Activated T-cell treated with anti-CD3 and anti-CD28 coated beads for 24 hours (primary cell): ENCODE measurements at places on chromosomes 12 and 14.

- no peak for DNase-seq
Observed at GRCh38 chr12:112599871-112600270, 181.1 kb downstream of the PTPN11 start.

DNA sequence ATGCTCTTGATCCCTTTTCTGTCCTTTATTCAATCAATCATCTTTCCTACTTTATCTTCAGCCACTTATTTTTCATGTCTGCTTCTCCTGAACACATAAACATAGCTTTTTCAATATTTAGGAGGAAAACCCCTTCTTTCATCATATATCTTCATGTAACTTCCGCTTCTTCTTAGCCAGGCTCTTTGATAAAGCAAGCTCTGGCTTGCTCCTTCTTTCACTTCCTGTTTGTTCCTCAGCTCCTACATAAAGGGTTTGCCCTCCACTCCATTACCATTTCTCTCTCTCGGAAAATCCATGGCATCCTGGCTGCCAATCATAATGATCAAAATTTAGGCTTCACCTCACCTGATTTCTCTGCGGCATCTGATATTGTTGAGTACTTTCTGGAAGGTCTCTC lies 33.7 kb upstream of the HELB start:
- DNase-seq = no peak

- peak; percentile 98 for DNase-seq
Observed at GRCh38 chr12:56724972-56725722, at the start of gene NACA. NACA (minus strand) TSS chr12:56725299; CDS start chr12:56724521, 778 bp downstream.

GRCh38 chr14:88791252-88791621 lies 1.5 kb downstream of the EML5 start:
- DNase-seq = no peak

DNA sequence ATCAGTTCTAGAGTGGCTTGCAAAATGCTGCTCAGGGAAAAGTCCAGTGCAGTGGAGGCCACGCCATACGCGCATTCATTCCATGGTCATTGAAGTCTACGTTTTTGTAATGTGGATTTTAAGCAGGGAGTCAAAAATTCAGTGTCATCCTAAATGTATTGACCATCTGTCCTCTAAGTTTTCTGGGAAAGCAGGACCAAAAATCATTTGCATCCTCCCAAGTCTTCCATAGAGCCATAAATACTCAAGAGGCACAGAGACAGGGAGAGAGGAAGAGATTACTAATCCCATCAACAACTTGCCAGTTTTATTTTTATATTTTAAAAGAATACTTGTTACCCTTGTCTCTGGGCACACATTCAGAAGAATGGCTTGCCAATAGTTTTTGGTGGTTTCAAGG lies 36.9 kb downstream of the RHOJ start:
- DNase-seq = no peak

DNA sequence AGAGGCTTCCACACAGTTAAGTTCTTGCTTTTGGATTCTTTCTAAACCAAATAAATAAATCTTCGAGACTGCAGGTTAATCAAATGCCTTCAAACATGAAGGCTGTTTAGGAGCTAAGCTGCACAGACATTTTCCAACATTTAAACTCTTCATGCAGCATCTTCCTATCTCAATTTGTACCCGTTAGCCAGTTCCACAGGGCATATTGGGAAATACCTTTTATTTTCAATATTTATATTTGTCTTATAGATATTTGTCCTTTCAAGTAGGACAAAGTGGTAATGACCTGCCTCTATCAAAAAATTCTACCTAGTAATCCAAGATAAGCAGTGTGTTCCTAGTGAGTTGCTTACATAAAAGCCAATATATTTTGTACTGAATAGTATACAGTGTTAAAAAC lies 373.6 kb downstream of the DIO2 start:
- DNase-seq = no peak

DNA sequence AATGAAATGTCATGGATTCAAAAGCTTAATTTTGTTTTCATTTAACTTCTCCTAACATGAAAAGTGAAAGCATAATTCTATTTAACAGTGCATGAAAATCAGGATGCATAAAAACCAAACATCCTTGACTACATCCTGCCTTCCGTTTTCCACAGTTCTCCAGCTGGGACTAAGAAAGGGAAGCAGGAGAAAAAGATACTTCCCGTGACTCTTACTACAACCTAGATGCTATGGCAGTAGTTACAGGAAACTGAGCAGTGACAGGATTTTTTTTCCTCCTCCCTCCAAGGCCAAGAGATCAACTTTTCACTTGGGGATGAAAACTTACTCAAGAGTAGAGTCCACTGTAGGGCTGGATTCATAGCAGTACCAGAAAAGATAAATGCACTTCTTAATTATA lies 2.6 kb downstream of the EXOC5 start:
- no peak for DNase-seq

GRCh38 chr12:5033883-5034282 lies 9.8 kb upstream of the KCNA5 start:
- no peak for DNase-seq
